ENCODE measurements at places on chromosomes 3 and 15.

- DNase-seq, result no peak
Observed at GRCh38 chr3:270688-271087, 74.1 kb downstream of the CHL1 start.

- DNase-seq, result no peak
Observed at GRCh38 chr3:74617776-74618175, 3.3 kb upstream of the CNTN3 start.

DNA sequence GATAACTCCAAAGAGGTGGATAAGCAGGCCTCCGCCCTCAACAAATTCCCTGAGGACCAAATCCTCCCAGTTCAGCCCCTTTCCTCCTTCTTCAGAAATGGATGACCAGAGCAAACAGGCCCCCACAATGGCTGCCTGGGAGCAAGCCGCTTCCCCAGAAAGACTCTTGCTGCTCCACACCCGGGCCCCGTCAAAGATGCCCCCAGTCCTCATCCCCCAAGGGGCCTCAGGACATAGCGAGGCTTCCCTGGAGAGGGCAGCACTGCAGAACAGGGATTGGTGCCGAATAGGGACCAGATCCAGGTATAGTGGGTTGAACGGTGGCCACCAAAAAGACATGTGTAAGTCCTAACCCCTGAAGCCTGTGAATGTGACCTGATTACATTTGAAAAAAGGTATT lies 502.3 kb downstream of the SHQ1 start:
- no peak for DNase-seq

- DNase-seq, result no peak
Observed at GRCh38 chr15:25525741-25526140, 86.9 kb upstream of the UBE3A start.

- peak; percentile 31 for DNase-seq
Observed at GRCh38 chr15:23866832-23867231, 179.7 kb upstream of the NDN start.

GRCh38 chr15:92579931-92580470 lies 75.6 kb downstream of the FAM174B start:
- no peak for DNase-seq

- DNase-seq, result no peak
Observed at GRCh38 chr3:64357481-64357880, 132.2 kb upstream of the PRICKLE2 start.

DNA sequence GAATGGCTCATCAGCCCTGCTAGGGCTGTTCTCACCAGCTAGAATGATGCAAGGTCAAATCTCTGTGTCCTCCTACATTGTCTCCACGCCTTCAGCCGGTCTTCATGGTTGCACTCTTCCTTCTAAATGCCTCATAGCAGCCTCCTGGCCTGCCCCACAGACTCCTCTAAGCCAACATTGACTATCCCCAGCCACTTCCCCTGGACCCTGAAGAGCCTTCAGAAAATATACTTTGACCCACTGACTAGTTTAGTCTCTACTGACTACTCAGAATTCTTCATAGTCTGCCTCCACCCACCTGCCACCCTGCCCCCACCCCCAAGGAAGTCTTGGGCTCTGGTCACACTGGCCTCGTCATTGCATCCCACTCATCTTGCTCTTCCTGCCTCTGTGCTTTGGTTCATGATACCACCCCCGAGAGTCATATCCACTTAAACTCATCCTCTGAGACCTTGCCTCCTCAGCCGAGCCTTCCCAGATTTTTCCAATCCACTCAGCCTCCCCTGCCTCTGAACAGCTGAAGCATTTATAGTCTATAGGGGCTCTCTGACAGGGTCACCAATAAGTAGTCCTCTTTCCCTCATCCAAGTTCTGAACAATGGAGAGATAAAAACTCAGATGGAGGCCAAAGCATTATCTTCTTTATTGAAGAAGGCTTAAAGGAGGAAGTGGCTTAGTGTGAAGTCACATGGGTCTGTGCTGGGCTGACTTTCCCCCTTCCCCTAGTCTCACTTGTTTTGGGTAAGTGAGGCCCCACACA lies 9.5 kb upstream of the DOCK3 start:
- no peak for DNase-seq

GRCh38 chr3:167710552-167710951 lies 24.1 kb downstream of the PDCD10 start:
- no peak for DNase-seq

DNA sequence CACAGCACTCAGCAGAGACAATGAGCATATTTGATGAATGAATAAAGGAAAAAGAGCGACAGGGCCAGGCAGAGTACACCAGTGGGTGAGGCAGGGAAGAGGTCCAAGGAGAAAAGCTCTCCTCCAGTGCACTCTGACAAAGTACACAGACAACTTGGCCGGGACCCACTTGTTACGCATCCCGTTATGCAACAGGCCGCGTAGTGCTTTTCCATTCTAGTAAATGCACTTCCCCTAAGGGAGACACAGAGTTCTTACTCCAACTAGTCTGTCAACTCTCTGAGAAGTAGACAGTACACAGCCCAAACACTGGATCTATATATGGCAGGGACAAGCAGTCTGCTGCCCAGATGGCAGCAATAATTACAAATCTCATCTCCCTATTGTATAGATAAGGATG lies 18.5 kb downstream of the LARP6 start:
- no peak for DNase-seq

DNA sequence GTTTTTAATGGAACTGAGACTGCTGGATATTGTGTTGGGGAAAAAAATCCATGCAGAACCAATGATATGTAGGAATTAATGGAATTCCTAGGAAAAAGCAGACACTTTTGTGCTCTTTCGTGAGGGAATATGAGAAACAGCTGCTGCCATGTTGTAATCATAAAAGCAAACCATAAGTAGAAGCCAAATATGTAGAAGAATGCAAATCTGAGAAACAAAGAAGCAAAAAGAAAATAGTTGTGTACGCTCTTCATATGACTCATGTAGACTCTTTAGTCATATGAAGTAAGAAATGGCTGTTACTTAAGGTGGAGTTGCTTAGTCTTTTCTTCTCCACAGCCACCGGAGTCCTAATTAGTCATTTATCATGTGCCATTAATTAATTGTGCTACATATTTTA lies 298.6 kb upstream of the ZNF717 start:
- no peak for DNase-seq

DNA sequence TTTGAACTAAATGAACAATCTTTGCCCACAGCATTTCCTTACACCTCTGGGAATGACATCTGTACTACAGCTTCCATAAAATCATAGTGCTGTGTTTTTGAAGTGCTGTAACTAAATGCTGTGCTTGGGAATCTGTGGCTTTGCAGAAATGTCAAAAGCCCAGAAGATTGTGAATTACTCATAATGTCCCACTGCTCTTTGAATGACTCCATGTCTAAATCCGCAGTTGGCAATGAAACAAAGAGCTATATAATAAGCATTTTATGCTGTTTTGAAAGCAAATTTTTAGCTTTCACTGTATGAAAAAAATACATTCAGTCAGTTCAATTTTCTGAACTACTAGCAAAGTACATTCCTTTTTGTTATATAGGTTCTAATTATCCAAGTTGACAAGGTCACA lies 88.6 kb upstream of the ADAMTS17 start:
- DNase-seq, result no peak
